ENCODE measurements at places on chromosomes 3 and 15.

- DNase-seq: no peak
Observed at GRCh38 chr3:68997887-68998286, 15.6 kb downstream of the EOGT start.

GRCh38 chr3:82927309-82928253 lies 1166.1 kb upstream of the GBE1 start:
- DNase-seq: no peak

DNA sequence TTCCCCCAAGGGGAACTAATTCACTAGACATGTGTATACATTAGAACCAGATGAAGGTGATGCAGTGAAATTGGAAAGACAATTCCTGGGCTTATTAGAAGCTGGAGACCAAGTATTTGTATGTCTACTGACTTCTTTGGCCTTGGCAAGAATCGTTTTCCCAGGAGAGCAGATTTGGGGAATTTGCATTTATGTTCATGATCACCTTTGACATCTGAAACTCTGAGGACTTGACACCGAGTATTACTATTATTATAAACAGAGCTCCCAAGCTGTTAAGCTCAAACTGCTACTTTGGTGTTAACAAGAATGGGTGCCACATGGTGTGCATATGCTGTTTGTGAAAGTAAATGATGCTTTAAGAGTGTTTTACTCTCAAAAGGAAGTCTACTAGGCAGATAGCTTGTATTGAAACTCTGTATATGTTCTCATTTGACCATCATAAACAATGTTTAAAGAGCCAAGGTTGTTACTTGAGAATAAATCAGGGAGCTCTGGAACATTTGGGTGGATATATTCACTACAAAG lies 519.8 kb upstream of the GOLIM4 start:
- DNase-seq: no peak

DNA sequence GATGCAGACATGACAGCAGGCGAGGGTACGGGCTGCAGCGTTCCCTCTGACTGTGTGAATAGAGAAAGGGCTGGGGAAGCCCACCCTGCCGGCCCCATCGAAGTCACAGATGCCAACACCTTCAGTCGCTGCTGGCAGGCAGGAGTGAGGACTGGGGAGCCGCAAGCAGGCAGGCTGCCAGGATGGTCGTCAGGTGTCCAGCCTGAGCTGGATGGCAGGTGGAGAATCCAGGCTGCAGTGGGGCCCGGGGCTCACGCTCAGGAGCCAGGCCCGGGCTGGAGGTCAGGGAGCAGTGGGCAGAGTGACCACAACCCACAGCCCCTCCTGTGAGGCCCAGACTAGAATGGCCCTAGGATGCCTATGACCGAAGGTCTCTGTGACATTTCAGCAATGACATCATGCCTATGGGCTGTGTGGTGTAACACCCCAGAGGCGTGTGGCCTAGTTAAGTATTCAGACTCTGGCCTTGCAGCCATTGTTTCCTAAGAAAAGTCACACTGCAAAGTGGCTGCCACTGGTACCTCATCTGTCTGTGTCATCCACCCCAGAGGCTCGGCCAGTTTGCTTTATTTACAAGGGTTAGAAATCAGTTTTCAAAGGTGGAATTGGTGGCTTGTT lies 15.7 kb downstream of the PRR23E start:
- DNase-seq: no peak

DNA sequence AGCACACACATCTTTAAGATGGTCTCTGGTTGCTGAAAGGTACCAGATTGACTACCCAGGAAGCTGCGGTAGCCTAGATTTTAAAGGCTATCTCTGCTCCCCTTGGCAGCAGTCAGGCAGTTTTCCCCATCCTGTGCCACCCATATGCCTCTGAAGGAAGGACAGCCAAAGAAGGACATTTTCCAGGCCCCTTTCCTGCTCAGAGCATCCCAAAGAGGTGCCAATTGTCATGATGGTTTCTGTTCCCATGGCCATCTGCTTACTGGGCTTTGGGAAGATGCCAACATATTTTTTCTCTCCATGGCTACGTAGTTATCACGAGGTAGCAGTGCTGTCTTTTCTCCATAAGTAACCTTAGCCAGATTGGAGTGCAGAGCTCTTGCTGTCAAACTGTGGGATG lies 39.7 kb downstream of the UNC13C start:
- DNase-seq: no peak

GRCh38 chr3:51673802-51674654 lies 3.0 kb downstream of the TEX264 start:
- no peak for DNase-seq

- DNase-seq: no peak
Observed at GRCh38 chr3:140252812-140253656, 318.0 kb downstream of the CLSTN2 start.

DNA sequence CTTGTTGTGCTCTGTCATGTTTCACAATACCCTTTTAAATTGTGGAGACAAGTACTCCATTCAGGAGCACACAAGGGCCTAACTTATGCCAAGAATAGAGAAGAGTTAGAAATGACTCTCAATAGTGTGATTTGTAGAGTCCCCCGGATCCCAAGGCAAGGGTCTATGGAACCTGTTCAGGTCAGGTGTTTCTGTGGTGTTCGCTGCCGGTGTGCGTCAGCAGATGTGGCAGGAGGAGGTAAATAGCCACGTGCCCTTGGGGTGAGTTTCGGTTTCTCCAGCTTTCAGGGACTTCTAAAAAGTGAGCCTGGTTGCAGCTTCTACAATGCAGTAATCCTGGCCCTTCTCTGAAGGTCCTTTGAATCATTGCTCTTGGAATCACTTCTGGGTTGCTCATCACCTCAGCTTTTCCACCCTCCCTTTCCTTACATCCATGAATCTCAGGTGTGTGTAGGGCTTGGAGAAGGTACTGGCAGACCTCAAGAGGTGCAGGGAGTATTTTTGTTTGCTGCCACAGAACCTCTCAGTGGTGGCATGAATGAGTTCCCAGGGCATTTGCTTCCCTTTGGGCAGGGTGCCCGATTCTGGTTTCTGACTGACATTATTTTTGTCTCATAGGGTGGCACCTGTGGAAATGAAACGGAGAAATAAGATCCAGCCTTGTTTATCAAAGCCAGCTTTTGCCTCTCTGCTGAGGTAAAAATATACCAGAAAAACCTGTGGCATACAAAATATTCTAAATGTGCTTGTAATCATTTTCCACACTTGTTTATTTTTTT lies 7.3 kb downstream of the ST3GAL6 start:
- no peak for DNase-seq
